ENCODE measurements at places on chromosomes 7 and 10.
A peak's percentile ranks its signal among the peaks of the same experiment; 100 is the strongest.

DNA sequence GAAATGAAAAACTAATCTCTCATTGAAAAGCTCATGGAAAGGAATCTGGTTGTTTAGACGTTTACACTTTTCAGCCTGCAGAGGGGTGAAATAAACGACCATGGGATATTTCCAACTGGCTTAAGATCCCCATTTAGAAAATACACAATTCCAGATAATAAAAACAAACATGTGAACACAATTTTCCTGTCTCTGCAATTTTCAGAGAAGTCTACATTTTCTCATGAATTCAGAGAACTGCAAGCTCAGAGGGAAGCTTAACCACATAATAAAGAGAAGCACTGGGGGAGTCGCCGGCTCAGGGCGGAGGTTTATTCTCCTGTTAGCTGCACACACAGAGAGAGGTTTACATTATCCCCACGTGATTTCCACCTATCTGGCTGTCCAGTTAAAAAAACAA lies 215.2 kb downstream of the FANK1 start:
- DNase-seq: no peak

DNA sequence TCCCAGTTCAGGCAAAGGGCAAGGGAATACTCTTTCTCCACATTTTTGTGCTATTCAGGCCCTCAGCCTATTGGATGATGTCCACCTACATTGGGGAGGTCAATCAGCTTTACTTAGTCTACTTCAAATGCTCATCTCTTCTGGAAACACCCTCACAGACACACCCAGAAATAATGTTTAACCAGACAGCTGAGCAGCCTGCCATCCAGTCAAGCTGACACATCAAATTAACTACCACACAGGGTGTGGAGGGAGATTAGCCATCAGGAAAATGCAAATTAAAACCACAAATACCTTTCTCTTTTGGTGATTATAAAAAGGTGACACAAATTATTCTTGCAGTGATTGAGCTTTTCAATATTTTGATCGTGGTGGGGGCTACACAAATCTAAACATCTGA lies 74.7 kb upstream of the FZD8 start:
- DNase-seq: no peak

DNA sequence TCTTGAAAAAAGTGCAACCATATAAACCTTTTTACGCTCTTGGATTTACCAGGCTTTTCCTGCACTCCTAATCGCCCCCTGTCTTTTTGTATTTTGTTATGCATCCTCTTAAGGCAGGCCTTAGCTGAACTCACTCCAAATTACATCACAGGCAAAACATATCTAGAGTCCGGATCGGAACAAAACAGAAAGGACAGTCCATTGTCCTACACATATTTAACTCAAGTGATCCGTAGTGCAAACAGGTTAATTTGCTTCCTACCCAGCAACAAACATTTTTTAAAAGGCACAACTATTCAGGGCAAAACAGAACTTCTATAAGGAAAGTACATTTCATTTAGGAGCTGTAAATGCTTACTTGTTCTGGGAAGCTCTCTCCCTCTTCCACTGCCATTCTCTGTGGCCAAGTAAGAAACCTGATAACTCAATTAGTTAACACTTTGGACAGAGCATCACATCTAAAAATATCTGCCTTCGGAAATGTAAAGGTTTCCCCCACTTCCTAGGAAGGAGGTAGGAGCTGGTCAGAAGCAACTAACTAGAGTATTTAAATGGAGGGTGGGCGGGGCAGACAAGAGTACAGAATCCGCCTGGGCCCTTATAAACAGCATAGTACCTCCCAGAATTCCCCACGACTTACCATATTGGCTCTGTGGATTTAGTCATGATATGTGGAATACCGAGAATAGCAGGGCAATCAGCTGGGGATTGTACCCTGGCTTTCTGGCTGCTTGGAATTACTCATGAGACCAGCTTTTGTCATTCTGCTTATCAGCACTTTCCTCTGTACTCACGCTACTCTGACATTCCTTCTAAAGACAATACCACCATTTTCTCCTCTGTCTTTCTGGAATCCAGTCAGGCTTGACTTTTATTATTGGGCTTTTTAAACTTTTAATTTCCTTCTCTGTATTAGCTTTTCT lies 89.5 kb downstream of the ANK3 start:
- DNase-seq: peak; percentile 52

DNA sequence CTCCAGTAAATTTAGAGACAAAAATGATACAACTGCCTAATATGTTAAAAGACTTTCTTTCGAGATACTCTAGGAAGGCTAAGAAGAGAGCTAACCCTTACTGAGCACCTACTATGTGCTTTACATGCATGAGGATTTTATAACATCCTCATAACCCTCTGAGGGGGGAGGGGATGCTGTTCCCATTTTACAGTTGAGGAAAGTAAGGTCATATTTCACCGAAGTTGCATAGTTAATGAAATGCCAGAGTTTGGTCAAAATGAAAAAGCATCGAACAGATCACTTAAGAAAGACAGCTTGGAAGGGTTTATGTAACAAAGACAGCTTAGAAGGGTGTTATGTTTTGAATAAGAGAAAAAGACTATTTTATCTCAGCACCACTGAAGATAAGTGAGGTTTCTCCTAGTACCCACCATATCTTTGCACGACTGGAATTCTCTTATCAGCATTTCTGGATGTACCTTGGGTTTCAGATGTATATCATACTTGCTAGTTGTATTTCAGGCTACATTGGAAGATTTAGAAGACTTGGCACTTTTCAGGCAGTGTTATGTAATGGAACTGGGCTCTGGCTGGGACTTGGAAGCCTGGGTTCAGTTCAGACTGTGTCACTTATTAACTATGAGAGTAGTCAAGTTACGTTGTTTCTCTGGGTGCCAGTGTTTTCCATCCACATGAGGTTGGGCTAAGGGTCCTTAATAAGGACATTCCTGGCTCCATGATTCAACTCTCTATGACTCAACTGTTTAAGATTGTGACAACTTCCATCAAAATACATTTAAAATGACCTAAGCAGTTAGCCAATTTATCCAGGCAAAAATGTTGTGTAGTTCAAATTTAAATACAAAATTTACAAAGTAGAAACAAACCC lies 6.0 kb downstream of the RHOBTB1 start:
- DNase-seq: no peak

- DNase-seq: no peak
These were observed 1.3 kb upstream of the HOXA5 start for GRCh38 chr7:27144781-27145164.

DNA sequence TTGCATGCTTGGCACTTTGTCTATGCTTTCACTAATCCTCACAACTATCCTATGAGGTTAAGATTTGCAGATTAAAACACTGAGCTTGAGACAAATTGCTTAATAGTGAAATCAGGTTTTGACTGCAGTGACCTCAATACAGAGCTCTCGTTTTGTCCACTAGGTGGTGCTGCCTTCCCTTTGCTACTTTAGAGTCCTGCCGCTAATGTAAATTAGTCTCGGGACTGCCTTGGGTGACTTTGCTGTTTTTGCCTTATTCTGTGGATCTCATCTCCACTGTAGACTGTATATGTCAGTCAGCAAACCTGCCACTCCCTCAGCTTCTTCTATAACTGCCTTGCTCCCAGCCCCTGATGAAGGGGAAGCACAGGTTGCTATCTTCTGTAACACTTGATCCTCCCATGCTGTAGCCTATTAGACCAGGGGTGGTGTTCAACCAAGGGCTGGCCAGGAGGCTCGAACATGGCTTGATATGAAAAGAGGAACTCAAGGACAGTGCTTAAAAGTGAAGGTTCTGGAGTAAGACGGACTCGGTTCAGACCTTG lies 26.0 kb downstream of the ASB4 start:
- DNase-seq: peak; percentile 53

GRCh38 chr10:100130831-100131230 lies 49.2 kb upstream of the CPN1 start:
- no peak for DNase-seq

DNA sequence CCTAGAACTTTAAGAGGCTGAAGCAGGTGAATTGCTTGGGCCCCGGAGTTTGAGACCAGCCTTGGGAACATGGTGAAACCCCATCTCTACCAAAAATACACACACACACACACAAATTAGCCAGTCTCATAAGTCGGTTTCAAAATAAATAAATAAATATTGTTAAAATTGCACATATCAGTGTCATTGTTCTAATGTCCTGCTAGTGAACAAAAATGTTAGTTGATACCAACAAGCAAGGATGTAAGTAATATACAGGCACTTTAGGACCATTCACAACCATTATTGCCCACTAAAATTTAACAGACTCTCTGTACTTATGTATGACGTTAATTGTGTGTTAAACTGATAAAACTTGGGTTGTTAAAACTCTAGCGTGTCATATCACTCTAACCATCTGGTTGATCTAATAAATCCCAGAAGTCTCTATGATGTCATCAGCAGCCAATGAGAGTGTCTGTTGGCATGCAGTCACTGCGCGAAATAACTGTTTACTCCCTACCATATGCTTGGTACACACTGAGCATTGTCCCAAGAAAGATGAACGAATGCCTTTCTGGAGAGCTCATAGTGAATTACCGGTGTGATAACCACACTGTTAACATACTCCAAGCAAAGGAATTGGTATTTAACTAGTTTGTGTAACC lies 30.4 kb upstream of the OTUD1 start:
- DNase-seq: no peak

- no peak for DNase-seq
These were observed 54.9 kb downstream of the TFPI2 start for GRCh38 chr7:93835702-93836101.

- no peak for DNase-seq
These were observed 134.3 kb downstream of the C10orf90 start for GRCh38 chr10:126536148-126536547.

DNA sequence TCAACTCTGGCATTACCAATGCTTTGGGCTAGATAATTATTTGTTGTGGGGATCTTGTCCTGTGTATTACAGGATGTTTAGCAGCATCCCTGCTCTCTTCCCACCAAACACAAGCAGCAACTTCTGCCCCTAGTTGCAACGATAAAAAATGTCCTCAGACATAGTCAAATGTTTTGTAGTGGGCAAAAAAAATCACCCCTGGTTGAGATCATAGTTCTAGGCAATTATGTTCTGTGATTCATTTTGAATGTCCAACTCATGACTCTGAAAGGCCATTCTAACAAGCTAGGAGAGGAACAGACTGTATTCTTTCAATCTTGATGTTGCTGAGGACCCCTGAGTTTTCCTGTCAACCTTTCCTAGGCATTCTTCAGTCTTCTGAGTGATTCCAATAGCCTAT lies 79.5 kb downstream of the RTKN2 start:
- no peak for DNase-seq

DNA sequence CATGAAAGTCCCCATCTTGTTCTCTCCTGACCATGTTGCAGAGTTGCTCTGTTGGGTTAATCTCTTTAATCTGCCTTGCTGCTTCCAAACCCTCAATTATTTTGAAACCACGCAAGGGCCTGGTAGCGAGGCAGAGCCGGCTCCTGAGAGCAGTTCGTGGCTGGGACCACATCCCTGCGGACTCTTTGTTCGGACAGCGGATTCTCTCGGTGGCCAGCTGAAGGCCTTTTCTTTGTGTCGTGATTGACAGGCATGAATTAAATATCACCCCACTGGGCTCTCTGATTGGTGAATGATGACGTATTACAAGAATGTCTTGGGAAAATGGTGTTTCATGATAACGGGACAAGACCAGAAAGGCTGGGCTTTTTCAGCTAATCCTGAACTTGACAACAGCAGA lies 66.9 kb upstream of the ARHGAP21 start:
- no peak for DNase-seq

GRCh38 chr10:624605-625332 lies 64.7 kb downstream of the DIP2C start:
- DNase-seq: no peak

- no peak for DNase-seq
These were observed 8.8 kb downstream of the DDC start for GRCh38 chr7:50556247-50556991.

DNA sequence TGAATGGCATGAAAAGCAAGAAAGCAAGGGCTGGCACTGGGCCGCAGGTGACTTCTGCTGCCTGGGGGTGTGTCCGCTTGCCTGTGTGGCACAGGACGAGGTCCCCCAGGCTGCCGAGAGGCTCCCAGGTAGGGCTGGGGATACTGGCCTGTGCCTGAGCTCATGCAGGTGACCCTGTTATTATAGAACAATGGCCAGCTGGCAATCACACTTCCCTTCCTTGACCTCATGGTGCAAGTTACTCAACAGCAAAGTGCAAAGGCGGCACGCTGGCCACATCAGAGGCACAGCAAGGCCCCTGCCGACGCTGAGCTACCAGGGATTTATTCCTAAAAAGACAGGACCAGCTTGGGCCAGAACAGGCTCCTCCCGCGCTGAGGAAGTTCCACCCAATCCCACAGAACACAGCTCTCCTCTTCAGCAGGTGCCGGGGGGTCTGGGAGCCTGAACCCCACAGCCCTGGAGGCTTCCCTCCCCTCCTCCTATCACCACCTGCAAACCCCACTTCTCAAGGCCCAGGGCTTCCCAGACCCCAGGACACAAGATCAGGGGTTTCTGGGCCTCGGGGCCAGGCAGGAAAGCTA lies 1.4 kb upstream of the ADAM8 start:
- DNase-seq: no peak

GRCh38 chr7:152710153-152710442 lies 34.2 kb upstream of the XRCC2 start:
- DNase-seq: no peak

DNA sequence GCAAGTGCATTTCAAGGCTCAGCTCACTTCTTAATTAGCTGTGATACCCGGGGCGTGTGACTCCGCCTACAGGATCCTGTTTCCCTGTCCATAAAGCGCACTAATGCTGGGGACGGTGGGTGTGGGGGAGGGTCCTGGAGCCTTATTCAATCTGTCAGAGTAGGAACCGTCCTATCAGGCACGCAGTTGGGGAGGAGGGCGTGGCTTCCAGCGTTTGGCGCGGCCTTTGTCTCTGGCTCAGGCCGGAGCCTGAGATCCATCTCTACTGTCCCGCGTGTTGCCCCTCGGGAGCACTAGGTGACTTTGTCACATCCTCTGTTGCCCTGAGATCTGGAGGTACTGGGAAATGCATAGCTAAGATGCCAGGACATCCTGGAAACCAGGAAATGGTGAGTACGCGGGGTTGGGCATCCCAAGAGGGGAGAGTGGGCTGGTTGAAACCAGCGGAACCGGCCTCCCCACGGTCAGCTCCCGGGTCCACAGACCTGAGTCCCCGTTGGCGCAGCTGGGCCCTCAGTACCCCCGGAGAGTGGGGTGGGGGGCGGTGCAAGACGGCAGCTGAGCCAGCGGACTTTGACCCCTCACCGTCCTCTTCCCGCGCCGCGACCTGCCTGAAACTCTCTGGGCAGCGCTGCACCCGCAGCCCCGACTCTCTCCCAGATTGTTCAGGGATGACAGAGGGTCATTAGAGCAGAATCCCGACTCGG lies 104.4 kb upstream of the ZNF92 start:
- DNase-seq: peak; percentile 55

DNA sequence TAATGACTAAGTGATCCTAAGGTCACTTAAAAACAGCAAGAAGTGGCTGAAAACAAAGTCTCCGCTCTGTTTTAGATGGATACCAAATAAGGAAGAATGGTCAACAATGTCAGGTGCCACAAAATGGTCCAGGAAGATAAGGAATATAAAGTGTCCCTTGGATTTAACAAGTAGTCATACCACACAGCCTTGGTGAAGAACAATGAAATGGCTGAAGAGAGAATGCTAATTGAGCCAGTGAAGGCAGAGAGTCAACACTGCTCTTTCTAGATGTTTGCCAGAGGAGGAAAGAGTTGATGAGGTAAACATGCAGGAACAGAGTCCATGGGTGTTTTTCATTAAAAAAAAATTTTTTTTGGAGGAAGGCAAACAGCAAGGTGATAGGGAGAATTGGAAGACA lies 2.1 kb upstream of the CASD1 start:
- no peak for DNase-seq
